NCI-H1694 (cell line): ENCODE measurements at places on chromosomes 5 and 9.

DNA sequence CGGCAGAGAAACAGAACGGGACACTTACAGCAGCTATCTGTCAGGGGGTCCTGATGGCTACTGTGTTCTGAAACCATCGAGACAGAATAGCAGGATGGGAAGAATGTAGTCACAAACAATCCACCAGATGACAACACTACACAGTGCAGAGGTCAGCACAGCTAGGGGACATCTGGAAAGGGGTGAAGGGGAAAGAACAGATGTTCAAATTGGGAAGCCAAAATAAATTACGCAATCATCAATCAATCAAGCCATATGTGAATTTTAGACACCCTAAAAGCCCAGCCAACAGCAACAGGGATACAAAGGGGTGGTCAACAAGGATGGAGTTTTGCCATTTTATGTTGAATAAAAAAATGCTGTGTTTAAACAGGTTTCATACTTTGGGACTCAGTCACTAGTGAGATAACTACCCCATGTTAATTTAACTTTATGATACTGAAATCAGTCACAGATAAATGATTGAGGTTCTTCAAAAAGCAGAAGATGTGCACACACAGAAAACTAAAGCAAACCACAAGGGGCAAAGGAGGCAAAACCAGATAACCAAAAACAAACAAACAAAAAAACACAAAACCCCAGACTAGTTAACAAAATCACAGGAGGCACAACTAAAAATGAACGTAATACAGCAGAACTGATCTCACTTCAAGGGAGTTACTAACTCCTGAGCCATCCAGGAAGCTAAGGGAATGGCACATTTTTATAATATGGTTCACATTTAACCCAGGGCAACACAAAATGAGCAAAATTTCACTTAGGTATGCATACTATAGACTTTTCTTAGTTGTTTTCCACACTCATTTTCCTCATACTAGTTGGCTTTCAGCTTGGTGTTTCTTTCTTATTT lies 65.9 kb downstream of the HABP4 start:
- no peak for DNase-seq

DNA sequence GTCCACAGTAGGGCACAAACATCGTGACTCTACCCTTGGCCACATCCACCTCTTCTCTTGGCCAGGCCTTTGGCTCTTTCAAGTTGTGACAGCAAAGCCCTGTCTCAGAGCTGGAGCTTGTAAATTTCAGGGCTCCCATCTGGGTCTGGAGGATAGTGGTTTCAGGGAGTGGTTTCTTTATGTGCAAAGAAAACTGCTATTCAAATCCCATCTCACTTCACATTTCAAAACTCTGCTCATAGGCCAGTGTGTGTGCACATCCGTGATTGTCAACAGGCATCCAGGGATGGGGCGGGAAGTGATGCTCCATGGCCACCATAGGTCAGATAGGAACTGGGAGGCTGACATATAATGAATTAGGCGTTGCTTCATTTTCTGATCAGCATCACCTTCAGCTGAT lies 107.8 kb upstream of the IL12B start:
- DNase-seq = no peak

- no peak for DNase-seq
Measured at GRCh38 chr5:102823441-102823874, 68.4 kb downstream of the PAM start.

- no peak for DNase-seq
Measured at GRCh38 chr5:40906351-40906751, 2.9 kb upstream of the C7 start.

- DNase-seq = peak; percentile 36
Measured at GRCh38 chr5:159156426-159157238, 52.7 kb downstream of the RNF145 start.

DNA sequence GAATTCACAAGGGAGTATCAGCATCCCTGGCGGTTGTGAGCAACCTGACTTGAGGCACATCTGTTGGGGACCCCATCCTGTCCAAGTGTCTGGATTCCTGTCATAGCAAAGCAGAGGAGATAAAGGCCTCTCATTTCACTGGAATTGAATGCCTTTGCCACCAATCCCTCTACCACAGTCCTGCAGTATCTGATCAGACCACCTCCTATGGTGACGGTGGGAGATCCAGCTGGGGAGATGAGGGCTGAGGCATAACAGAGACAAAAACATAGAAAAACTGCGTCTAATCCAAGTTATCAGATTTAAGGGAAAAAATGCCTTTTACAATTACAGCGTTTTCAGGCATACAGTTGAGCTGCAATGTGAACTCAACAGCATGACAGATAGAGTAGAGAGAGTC lies 160.7 kb upstream of the TRPC7 start:
- DNase-seq = no peak

DNA sequence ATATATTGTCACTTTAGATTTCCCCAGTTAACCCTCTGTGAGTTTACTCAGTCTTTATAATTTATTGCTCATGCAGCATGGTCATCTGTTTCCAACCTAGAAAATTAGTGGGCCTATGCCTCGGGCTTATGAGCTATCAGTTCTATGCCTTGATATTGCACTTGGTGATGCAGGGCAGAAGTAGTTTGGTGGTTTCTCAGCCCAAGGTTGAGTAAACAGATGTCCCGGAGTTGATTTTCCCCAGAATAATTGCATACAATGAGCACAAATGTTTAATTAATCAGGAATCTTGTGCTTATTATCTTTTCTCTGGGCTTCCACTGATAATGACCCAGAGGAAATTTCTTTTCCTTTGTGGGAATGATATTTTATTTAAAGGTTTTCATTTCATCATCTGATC lies 474.0 kb downstream of the CCDC171 start:
- no peak for DNase-seq

DNA sequence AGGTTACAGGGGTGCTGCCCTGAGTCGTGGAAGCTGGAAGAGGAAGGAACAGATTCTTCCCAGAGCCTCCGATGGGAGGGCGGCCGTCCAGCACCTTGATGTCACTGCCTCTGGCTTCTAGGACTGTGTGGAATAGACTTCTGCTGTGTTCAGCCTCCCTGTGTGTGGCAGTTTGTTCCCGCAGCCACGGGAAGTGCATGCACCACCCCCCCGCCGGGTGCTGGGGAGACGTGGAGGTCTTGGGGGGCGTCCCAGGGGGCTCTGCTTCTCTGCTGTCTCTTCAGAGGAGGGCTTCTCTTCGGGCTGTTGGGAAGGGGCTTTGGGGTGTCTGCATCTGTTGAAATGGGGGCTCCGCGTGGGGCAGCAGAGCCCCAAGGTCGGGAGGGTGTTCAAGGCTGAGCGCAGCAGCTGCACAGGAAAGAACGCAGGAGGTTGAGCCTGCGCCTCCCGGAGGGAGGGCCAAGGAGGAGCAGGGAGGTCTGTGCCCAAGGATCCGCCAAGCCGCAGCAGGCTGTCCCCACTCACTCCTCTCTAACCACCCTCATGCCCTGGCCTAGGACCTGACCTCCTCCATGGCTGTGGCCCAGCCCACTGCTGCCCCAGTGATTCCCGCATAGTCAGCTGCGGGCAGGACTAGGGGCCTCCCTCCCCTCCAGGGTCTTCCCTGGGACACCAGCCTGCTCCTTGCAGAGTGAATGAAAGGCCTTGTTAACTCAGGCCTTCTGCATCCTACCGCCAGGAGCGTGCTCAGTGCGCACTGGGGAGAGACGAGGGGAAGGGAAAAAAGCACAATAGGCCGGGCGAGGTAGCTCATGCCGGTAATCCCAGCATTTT lies 45.0 kb downstream of the ROPN1L start:
- DNase-seq = no peak

- no peak for DNase-seq
Measured at GRCh38 chr5:122371511-122372151, 59.6 kb downstream of the SNCAIP start.

- peak; percentile 9 for DNase-seq
Measured at GRCh38 chr9:15403155-15403554, 19.5 kb upstream of the SNAPC3 start.

- no peak for DNase-seq
Measured at GRCh38 chr5:53445569-53445968, 34.9 kb upstream of the FST start.

GRCh38 chr5:175115831-175116230 lies 328.2 kb downstream of the DRD1 start:
- no peak for DNase-seq

- DNase-seq = no peak
Measured at GRCh38 chr5:39829441-39829840, 404.7 kb upstream of the DAB2 start.

DNA sequence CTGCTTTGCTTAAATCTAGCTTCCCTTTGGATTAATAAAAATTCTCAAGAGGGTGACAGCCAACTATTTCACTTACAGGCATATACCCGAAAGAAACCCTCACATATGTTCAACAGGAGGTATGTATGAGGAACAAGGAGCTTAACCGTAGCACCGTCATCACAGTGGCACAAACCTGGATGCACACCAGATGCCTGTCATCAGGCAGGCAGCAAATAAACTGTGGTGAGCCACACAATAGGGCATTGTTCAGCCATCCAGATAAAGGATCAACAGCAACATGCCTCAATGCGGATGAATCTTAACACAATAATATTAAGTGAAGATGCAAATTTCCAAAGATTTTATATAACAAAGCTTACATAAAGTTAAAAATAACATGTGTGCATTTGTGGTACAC lies 5.5 kb upstream of the TNFSF15 start:
- no peak for DNase-seq

DNA sequence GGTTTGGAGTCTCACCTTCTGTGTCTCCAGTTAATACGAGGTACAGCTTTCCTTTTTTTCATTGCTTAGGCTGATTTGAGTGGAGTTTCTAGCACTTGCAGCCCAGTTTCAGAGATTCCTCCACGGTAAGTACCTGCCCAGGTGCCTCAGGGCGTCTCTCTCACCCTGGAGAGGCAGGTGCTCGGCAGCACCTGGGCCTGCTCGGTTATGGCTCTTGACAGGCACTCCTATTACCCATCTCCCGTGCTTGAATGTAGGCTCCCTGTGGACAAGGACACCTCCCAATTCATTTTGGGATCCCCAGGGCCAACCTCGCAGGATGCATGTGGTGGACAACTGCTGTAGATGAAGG lies 144.3 kb downstream of the NR3C1 start:
- no peak for DNase-seq

- DNase-seq = no peak
Measured at GRCh38 chr9:87343816-87344430, 153.7 kb upstream of the DAPK1 start.

DNA sequence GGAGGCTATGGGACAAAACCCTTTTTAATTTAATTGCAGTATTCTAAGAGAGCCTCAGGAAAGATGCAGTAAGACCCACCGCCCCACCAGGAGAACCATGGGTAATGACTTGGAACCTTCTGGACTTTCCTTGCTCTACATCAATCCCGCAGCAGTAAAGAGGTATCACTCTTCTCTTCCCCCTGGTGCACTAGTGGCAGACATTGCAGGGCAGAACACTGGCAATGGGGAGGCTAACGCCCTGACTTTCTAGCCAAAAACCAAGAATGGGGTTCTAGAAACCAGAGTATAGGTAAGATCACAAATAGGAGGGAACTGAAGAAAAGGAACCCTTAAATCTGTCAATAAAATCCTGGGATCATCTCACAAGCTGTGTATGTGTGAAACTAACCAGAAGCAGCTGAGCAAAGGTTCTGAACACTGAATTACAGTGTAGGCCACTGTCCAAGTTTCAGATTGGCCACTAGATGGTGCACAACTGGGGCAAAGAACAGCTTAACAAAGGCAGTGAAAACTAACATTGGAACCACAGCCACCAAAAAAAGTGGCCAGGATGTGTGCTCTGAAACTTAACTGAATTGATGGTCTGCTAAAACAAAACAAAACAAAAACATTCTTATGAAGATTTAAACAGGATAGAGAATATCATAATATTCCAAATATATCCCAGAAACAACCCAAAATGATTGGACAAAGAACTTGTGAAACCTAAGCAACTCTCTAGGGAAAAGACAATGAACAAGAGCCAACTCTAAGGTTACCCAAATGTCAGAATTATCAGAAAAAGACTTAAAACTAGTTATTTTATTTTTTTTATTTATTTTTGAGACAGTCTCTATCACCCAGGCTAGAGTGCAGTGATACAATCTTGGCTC lies 6.6 kb upstream of the FAM151B start:
- DNase-seq = peak; percentile 24

DNA sequence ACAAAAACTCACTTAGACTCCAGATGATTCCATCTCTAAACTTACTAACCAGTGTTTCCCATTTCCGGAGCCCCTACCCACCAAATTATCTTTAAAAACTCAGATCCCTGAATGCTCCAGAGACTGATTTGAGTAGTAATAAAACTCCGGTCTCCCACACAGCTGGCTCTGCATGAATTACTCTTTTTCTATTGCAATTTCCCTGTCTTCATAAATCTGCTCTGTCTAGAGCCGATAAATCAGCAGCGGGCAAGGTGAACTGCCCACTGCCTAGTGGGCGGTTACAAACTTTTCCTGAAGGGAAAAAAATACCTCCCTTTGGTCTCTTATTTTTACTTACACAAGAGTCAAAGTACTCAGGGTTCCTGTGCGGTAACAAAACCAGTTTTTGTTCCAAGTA lies 624.4 kb upstream of the RORB start:
- DNase-seq = no peak

DNA sequence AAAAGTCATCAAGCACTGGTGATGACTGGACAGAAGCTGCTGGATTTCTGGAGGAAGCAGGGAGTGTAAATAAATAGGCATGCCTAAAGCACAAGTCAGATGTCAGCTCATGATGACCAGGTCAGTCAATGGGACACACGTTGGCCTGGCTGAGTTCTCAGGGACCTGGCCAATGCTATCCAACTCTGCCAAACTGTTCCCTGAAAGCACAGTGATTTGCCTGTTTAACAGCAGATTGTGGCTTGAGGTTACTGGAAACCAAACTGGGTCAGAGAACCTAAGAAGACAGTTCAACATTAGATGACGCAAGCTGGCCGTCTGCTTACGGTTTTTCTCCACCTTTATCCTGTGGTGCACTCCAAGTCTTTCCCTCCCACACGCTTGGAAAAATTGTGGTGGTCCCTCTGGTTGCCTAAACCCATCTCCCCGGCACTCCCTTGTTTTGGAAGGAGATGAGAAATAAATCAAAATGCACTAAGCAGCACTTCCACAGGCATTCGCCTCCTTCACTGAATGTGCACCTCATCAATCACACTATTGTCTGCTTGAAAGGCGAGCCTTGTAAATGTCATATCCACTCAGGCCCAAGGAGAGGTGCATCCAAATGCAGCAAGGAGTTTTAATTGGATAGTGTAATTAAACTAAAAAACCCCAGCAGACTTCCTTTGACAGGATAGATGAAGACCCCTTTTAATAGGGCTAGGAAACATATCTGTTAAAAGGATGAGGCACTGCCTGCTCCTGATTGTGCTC lies 199.4 kb downstream of the GAPVD1 start:
- DNase-seq = no peak

DNA sequence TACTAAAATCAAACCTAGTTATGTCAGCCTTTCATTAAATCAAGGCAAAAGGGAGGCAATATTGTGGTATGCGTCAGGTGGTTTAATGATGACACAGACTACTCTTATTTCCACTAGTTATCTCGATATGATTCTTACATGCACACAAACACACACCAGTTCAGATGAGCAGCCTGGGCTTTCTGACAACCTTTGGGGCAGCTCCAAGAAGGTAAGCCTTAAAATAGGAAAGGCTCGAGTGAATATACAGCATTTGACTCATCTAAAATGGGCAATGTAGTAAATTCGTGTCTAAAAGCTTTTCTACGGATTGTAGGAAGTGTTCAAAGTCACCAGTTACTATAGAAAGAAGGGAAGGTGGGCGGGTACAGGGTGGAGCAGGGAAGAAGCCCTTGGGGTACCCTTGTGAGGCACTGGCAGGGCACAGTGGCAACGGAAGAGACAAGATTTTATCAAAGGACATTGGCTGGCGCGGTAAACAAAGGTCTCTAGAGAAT lies 1.9 kb downstream of the ANKH start:
- no peak for DNase-seq
